ENCODE measurements at places on chromosomes 3 and 15.

DNA sequence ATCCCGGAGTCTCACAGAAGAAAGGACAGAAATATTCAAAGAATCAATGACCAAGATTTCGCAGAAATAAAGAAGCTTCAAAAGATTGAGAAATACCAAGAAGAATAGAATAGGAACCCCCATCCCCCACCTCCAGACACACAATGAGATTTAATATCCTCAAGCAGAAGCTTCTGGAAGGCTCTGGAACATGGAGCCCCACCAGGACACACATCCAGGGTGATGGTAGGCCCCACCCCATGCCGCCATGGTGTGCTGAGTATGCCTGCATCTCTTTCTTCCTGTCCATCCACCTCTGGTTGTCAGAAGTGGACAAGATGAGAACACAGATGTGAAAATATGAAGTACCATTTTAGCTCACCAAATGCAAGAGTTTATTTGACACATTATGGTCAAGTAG is 19.3 kb downstream of the PRR23E start:
- no peak for DNase-seq

DNA sequence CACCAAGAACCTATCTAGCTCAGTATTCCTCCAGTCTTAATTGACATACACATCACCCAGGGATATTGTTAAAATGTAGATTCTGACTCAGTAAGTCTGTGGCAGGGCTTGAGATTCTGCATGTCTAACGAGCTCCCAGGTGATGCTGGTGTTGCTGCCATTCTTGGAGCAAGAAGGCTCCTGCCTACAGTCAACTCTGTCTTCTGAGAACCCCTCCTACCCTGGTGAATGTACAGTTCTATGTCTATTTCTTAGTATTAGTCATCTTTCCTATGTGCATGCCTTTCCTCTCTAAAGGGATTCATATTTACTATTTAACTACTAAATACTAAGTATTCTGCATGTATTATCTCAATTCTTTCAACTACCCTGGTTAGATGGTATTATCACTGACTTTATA is 268.7 kb downstream of the EDEM1 start:
- DNase-seq, result no peak

DNA sequence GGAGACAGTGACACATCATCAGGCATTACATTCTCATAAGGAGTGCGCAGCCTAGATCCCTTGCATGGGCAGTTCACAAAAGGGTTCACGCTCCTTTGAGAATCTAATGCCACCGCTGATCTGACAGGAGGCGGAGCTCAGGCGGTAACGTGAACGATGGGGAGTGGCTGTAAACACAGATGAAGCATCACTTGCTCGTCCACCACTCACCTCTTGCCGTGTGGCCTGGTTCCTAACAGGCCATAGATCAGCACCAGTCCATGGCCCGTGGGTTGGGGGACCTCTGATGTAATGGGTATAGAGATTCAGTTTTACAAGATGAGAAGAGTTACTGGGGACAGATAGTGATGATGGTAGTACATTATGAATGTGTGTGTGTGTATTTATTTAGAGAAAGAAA is 63.0 kb downstream of the FRMD5 start:
- DNase-seq, result no peak

DNA sequence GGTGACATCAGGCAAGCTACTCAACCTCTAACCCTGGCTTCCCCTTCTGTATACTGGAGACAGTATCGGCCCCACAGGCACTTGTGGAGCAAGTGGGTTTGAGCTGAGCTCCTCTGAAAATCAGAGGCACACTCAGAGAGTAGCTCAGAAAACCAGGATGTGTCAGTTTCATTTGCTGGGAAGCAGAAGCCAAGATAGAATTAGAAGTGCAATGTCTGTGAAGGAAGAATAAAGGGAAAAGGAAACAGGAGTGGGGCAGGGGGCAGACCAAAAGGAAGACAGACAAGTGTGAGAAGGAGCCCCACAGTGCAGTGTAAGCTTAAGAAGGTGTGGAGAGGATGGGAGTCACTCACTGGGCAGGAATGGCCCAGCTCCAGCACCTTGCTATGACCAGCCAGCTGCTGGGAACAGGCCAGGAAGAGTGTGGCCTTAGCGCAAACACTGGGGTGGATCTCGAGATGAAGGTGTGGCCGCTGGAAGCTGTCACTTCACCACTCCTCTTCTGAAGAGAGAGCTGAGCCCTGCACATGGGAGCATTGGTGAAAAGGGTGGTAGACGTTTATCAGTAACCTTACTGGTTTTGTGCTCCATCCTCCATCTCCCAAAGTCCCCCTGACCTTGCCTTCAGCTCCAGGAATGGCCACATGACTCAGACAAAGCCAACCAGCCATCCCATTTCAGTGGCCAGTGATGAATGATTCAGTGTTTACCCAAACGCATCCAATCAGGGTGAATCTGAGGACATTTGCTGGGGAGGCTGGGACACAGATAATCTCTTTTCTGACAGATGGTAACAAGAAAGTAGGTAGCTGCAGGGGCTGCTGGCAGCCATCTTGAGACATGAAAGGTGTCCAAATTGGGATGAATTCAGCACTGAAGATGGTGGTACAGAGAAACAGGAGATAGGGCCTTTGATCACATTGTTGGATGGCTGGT is 108.4 kb downstream of the SHQ1 start:
- DNase-seq, result no peak

- DNase-seq, result no peak
These were observed 231.5 kb downstream of the ALCAM start for GRCh38 chr3:105598042-105598796.

DNA sequence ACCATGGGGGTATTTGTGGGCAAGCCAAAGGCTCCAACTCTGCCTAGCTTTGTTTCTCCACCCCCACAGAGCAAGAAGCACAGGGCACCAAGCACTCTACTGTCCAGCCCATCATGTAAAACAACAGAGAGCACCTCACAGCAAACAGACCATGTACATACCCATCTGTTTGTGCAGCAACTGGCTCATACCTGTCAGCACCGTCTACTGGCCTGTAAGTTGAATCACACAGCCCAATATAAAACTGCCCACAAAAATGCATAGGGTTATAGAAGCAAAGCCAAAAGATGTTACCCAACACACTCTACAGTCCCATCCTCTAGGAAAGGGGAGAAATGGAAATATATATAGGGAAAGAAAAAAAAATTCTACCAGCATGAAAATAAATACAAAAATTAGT is 139.7 kb upstream of the CPNE4 start:
- no peak for DNase-seq

Data from activated T-cell treated with anti-CD3 and anti-CD28 coated beads, Interleukin-2, amount 50 U/mL, for 24 hours (primary cell).